Heart left ventricle (tissue), 16 donors: ENCODE measurements at places on chromosomes 12 and 14.

DNA sequence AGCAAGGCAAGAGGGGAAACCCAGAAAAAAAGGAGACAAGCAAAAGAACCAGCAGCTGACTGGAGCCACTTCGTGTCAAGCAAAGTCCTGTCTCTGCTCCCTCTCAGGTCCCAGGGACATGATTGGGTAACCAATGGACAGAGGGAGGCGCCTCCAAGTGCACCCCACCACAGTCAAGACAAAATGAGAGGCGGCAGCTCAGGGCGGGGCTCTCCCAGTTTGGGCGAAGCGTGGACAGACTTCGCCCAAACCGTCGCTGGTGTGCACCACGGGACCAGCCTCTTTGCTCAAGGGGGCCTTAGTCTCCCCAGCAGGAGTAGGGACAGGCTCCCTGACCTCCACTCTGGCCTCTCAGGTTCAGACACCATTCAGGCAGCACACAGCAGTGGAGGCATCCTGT, 1.5 kb upstream of the BEGAIN start:
- peak; percentile 20 for DNase-seq

DNA sequence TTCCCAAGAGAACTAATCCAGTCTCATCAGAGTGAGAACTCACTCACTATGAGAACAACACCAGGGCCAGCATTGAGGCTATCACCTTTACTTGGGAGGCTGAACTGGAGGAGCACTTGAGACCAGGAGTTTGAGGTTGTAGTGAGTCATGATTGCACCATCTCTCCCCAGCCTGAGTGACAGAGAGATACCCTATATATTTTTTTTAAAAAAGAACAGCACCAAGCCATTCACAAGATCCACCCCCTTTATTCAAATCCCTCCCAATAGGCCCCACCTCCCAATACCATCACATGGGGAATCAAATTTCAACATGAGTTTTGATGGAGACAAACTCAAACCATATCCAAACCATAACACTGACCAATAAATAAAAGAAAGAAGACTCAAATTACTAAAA, 3.7 kb upstream of the TMX1 start:
- DNase-seq = no peak

DNA sequence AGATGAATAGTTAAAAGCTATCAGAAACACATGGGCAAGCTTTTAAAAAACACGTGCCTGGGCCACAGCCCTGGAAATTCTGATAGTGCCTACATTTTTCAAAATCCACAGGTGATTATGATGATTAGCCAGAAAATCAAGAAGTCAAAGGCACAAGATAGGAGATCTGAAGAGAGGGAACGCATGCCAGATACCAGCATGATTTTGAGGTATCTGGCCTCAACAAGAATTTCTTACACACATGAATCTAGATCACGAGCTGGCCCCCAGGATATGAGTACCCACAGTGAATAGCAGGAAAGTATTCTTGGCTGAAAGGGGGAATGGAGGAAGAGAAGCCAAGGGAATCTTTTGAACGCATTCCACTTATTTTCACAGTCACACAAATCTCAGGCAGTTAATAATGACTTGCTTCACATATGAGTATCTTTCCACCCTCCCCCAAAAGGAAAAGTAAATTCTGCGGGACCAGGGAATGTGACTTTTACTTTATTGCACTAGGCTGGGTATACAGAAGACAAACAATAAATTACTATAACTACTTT, 438.2 kb downstream of the BCAT1 start:
- DNase-seq = no peak

GRCh38 chr14:60087668-60088067, 4.1 kb upstream of the PCNX4 start:
- no peak for DNase-seq

DNA sequence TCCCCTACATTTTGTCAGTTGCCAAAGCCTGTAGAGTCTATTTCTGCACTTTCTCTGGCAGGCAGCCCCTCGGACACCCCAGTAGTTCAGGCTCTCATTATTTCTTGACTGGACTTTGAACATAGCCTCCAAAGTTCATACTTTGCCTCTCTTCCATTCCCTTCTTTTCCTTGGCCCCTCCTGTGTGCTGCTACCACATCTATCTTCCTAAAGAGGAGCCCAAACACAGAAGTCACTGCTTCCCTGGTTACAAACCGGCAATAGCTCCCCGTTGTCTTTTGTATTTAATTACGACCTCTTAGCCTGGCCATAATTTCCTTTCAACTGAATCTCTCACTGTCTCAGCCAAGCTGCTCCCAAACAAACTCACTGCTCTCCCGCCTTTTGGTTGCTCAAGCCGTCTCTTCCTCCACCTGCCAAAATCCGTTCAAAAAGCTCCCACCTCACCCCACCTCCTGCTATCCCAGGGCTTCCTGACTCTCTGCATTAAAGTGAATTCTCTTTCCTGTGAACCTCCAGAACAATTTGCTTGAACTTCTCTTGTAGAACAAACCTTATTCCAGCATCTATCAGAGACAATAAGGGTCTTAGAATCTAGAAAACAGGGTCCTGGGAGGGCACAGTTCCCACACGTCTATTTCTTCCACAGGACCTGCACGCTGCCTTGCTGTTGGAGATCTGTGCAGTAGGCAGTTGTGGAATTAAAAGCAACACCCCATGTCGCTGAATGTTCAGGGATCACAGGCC, 46.9 kb downstream of the PRMT8 start:
- DNase-seq = no peak

DNA sequence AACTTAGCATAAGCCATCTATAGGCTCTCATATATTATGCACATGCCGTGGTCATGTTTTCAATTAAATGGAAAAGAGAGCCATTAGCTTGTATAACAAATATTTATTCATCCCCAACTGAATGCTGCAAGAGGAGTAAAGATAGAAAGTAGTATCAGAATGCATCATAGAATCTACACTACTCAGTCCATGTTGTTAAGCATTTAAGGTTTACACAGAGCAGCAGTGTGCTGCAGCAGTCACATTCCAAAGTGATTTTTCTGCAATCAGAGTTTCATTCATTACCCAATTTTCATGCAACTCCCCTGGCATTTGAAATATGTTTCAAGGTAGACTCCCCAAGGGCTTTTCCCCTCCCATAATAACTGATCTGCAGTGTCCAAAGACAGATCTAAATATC, 82.2 kb upstream of the LMO3 start:
- no peak for DNase-seq

DNA sequence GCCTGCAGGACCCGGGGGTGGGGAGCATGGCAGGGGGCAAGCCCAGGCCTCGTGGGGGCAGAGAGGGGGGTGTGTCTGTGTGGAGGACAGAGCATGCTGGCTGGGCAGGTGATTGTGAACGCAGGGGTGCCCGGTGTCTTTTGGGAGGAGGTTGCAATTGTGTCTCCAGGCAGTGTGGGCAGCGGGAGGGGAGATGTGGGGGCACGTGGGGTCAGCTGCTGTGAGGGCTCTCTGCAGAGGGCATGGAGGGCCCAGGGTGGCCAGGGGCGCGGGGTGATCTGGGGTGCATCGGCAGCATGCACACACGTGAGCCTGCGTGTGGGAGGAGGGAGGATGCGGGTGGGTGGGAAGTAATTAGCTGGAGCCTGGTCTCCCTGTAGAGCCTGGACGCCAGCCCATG, 32.2 kb upstream of the DIO3 start:
- DNase-seq = no peak

DNA sequence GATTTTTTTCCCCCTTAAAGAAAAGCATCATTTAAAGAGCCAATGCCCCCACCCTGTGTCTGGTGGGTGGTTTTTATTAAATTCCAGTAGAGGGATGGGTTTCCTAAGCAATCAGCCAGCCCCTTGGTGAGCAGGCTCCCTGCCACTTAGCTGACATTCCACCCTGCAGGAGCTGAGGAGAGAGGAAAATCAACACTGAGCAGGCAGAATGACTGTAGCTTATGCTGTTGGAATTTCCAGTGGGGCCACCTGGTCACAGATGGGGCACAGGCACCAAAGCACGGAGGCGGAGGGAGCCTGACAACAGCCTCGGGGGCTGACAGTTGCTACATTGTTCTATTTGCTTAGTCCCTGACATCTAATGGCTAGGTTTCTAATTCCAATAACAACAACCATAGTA, 127.7 kb downstream of the TMEM30B start:
- no peak for DNase-seq

GRCh38 chr14:20679907-20680306, 4.5 kb upstream of the RNASE4 start:
- DNase-seq = no peak

DNA sequence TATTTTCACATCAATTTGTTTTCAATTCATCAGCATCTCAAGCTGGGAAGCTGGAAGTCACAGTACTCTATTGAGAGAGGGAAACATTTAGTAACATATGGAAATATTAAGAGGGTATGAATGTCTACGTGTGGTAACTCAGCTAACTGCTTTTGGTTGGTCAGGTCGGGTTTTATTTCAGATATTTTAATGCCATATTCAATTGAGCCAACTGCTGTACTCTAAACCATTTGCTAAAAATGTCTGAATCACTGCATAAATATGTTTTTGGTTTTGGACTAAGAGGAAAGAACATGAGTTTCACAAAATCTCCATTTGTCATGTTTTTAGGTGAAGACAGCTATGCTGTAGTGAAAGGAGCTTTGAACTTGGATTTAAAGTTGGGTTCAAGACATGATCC, 18.9 kb upstream of the PPFIBP1 start:
- DNase-seq = no peak

DNA sequence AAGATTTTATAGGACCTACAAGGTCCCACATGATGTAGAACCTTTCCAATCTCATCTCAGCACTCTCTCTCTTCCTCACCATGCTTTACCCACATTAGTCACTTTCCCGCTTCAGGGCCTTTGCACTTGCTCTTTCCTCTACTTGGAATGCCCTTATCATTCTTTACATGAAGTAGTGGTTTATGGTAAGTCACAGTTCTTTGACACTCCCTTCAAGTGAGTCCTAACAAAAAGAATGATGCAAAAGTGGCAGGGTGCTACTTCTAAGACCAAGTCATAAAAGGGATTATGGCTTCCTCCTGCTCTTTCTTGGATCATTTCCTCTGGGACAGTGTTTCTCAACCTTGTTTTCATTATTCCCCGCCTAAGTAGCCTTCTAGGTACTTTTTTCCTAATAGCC, 13.1 kb downstream of the TMBIM4 start:
- no peak for DNase-seq
